ENCODE measurements at places on chromosomes 5 and 9.

DNA sequence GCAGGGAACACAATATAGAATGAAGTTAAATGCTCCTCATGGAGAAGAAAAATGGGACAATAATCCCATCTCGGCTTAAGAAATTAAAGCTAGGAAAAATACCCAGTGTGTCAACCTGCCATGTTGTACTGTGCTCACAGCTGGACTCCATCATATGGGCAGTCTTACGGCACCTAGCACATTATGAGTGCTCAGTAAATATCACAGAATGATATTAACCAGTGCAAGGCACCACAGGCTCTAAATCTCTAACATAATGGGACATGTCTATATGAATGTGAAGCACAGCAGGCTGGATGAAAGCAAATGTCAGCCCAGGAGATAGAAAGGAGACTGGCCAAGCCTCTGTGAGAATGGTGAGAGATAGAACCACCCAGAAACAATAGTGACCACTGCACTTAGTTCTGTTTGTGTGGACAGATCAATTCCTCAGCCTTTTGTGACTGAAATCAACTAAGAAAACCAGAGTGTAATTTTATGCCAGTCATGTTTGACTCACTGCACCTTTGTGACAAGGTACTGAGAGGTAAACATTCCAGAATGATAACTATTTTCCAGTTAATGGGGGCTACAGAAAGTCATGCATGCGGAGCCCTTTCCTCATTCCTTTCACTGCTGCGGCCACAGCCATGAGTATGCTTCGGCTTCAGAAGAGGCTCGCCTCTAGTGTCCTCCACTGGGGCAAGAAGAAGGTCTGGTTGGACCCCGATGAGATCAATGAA, 140.4 kb upstream of the CDH6 start:
- no peak for DNase-seq

DNA sequence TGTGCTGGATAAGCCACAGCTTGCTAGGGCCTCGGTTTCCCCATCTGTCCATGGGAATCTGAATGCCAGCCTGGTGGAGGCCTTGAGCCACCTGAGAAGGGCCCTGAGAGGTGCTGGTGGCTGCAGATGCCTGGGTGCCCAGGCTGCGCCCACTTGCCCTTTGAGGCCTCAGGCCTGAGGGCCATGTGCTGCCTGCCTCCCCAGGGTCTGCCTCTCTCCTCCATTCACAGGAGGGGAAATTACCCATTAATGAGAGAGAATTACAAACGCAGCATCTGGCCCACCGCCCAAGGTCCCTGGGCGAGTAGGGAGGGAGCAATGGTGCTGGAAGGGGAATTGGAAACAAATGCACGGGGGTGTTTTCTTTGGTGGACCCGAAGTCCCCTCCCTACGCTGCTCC, 59.6 kb downstream of the BARX1 start:
- no peak for DNase-seq

DNA sequence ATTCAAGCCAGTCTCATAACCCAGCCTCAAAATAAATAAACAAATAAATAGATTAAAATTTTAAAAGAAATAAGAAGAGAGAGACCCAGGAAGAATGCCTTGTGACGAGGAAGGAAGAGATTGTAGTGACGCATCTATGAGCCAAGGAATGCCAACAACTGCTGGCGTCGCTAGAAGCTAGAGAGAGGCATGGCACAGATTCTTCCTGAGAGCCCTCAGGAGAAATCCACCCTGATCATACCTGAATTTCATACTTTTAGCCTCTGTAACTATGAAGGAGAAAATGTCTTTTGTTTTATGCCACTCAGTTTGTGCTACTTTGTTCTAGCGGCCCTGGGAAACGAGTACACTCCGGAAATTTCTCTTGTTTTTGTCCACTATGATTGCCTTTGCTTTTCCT, 103.9 kb downstream of the C9orf50 start:
- no peak for DNase-seq

- DNase-seq, result no peak
Observed at GRCh38 chr9:68416936-68417564, 60.6 kb downstream of the PGM5 start.

GRCh38 chr5:88772047-88772446, 110.9 kb downstream of the MEF2C start:
- no peak for DNase-seq

GRCh38 chr5:176889321-176890280, 9.5 kb downstream of the HK3 start:
- no peak for DNase-seq

- DNase-seq, result no peak
Observed at GRCh38 chr9:107049803-107050184, 186.8 kb downstream of the ZNF462 start.

DNA sequence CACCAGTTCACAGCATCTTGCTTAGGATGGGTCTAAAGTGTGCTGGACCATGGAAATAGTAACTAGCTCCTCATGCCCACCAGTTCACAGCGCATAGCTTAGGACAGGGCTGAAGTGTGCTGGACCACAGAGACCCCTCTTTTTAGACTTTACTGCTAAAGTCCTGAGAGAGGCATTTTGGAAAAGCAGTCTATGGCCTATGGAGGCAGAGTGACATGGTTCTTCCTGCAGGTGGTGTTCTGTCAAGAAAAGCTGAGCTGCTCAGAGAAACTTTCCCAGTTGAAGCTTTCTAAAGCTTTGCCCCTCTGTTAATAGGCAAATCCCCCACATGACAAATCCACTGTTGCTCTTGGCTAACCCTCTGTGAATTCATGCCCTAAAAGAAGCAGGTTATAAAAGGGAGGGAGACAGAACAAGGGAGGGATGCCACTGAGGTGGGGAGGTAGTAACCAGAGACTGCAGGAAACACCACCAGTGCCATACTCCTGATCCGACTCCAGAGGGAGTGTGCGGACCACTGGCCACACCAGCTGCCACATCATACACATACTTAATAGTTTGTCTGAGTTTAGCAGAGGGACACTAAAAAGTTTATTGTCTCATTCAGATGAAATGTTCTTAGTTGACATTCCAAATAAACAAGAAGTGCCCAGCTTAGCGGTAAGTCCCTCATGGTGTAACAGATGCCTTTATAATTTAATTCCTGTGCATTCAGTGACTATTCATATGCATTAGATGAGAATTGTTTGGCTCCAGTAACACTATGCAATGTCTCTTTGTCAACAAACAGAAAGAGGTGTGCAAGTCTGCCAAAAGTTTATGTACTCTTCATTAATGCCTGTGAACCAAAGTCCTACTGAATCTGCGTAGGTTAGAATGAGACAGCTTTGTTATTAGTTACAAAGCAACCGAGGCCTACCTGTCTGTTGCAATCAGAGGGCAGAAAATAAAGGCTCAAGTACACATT, 236.2 kb upstream of the NFIL3 start:
- DNase-seq, result no peak

DNA sequence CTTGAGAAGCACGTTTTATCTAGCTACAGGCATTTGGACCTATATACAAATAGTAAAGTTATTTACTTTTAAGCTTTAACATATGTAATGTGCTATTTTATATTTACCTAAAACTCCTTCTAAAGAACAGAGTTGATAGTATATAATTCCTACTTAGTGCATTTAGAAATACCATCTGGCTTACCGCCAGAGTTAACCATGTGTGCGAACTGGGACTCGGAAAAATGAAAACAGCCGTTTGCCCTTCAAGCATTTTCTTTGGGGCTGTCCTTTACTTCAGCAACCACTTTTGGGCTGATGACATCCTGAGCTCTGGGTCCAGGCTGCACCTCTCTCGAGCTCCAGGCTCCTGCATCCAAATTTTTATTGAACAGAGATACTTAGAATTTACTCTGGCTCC, 21.9 kb upstream of the DHFR start:
- DNase-seq, result no peak

- no peak for DNase-seq
Observed at GRCh38 chr5:131419877-131420276, 156.0 kb downstream of the CDC42SE2 start.

DNA sequence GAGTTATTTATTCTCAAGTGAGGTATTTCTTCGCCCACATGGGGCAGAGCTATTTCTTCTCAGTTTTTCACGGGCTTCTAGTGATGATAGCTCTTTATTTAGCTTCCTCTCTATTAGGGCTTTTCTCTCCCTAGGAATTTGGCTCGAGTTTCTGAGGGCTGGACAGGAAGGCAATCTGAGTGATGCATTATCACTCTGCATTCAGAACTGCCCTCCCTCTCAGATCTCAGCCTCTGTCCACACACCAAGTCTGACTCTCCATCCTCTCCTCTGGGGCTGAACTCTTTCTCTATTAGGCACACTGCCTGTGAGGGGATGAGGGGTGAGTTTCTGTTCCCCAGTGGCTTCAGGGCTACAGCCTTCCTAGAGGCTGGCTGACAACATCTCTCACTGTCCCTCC, 14.9 kb upstream of the SCAMP1 start:
- DNase-seq, result no peak

DNA sequence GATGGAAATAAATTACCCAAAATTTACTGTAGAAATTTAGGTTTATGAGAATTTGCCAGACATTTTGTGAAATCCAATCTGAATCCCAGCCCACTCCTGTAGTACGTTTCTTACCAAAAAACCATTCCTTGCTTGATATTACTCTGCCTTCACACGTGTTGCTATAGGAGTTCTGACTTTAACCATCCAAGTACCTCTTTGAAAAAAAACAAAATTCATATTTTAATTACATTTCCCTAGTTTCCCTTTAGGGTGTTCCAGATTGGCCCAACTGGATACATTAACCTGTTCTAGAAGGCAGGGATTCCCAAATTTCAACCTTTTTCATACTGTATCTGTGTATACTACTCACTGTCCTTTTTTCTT, 1.4 kb upstream of the PJA2 start:
- DNase-seq, result no peak

All from amygdala (tissue), 56 donors.